ENCODE measurements at places on chromosomes 6 and 20.

DNA sequence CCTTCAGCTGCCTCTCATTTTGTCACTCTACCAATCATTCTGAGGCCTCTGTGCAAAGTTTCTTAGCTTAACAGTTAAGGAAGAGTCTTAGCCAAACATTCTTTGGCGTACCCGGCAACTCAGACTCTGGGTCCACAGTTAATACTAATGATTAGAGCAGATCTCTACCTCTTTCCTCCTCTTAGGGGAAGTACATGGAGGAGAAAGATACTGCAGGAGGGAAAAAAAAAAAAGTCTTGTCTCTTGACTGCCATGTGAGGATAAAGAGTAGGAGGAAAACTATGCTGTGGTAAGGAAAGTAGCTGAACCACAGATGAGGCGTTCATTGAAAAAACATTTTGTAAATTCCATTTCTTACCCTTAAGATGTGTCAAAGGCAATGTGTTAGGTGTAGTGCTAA, 44.0 kb upstream of the MARCKS start:
- H3K36me3 ChIP-seq: no peaks in the 10 kb centered on the region
- H3K27me3 ChIP-seq: no peaks in the 10 kb centered on the region
- no peaks in the 10 kb centered on the region for H3K4me1 ChIP-seq
- no peak overlapping the region for H3K27ac ChIP-seq
- no peak for DNase-seq

GRCh38 chr6:108468346-108468745, 92.4 kb upstream of the FOXO3 start:
- no peak overlapping the region for H3K27ac ChIP-seq
- H3K4me3 ChIP-seq: no peak overlapping the region
- peaks cover 28% of the 10 kb centered on the region for H3K4me1 ChIP-seq
- no peak for DNase-seq
- no peaks in the 10 kb centered on the region for H3K36me3 ChIP-seq

DNA sequence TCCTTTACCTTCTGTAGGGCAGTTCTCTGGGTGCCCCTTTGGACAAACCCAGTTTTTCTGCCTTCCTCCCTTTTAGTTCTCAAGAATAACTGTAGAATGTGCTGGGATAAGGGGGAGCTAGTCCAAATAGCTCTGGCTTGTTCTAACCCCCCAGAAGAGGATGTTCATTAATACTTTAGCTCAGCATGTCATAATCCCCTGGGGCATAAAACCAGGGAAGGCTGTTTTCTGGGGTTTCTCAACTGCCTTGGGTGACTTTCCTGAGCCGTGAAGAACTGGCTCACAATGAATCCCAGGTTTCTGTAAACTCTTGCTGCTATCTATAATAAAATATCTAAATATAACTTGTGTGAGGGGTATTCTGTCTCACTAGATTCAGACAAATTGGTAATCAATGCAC, 44.5 kb upstream of the RNF217 start:
- H3K4me1 ChIP-seq: no peaks in the 10 kb centered on the region
- no peaks in the 10 kb centered on the region for H3K36me3 ChIP-seq
- H3K27ac ChIP-seq: no peak overlapping the region
- no peak overlapping the region for H3K4me3 ChIP-seq
- no peak for DNase-seq

DNA sequence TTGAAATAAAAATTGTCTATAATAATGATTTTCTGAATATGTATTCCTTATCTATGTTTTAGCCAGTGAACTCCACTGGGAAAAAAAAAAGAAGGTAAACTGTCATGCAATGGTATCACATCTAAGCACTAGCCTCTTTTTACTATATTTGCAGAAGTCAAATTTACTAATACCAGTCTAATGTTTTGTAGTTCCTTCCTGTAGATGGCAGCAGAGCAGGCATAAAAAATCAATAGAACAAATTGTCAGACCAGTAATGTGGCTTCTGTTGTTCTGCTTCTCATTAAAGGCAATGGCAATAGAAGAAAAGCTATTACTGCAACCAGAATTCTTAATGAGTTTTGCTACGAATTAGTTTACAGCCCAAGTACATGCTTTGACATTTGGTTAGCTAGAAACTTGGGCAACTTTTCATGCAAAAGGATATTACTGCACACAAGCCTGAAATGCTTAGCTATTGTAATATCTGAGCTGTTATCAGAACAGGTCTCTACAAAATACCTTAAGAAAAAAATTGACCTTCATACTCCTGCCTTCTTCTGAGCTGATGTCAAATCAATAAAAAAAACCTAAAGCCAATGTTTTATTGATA, 476.9 kb downstream of the KHDRBS2 start:
- no peaks in the 10 kb centered on the region for H3K4me1 ChIP-seq
- no peaks in the 10 kb centered on the region for H3K27me3 ChIP-seq
- no peak for DNase-seq
- H3K4me3 ChIP-seq: no peak overlapping the region

GRCh38 chr6:159832946-159833345, 32.9 kb downstream of the PNLDC1 start:
- peaks cover 30% of the 10 kb centered on the region for H3K4me1 ChIP-seq
- no peak for DNase-seq
- H3K27ac ChIP-seq: peak overlapping the region; percentile 12
- H3K36me3 ChIP-seq: no peaks in the 10 kb centered on the region

DNA sequence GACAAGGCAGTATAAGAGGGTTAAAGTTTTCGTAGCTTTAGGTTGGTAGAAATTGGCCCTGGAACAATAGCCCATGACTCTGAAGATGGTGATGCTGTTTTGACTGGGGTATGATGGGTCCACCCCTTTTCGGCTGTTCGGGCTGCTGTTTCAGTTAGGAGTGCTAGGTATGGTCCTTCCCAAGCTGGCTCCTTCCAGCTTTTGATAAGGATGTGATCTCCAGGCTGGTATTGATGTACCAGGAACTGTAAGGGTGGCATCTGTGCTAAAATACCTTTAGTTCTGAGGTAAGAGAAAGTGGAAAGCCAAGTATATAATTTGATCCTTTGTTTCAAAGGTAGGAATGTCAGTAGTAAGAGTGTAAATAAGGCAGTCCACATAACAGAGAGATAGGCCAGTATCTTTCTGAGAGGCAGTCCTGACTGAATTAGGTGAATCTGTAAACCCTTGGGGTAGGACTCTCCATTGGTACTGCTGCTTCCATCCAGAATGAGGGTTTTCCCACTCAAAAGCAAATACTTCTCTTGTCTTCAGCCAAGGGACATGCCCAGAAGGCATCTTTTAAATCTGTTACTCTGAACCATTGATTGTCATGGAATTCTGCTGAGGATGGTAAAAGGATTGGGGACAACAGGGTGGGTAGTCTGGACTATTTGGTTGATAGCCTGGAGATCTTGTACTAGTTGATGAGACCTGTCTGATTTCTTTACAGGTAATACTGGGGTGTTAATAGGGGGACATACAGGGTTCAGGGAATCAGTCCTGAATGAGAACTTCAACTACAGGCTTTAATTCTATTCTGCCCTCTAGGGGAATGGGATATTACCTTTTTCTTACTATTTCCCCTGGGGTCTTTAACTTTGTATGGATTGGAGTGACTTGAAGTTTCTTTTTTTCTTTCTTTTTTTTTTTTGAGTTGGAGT, 6.1 kb upstream of the ZNFX1 start:
- H3K27ac ChIP-seq: no peak overlapping the region
- no peak overlapping the region for H3K4me3 ChIP-seq
- DNase-seq: no peak
- H3K4me1 ChIP-seq: peaks cover 65% of the 10 kb centered on the region

DNA sequence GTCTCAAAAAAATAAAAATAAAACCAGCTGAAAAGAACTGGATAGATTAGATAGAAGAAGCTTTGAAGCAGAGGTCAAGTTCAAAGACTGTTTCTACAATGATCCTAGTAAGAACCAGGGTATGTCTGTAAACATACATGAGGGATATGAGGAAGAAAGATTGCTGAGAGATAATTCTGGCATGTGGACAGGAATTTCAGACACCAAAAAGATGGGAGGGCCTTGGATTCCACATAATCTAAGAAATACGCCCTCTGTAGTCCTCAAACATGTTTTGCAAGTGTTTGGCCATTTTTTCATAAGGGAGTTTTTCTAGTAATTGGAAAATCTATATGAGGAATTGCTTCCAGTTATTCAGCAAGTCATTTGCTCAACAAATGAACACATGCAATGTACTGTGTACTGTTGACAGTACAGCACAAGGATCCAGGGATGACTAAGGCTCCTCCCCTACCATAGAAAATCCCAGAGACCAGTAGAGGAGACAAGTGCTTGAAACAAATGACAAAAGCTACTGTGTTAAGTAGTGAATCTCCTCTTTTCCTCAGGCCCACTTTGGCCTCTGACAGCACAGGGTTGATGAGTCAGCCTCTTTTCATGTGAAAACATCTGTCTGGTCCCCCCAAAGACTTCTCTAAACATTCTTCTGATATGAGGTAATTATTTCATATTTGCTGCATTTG, 795.9 kb downstream of the MAFB start:
- H3K27ac ChIP-seq: peak overlapping the region; percentile 26
- no peak for DNase-seq

DNA sequence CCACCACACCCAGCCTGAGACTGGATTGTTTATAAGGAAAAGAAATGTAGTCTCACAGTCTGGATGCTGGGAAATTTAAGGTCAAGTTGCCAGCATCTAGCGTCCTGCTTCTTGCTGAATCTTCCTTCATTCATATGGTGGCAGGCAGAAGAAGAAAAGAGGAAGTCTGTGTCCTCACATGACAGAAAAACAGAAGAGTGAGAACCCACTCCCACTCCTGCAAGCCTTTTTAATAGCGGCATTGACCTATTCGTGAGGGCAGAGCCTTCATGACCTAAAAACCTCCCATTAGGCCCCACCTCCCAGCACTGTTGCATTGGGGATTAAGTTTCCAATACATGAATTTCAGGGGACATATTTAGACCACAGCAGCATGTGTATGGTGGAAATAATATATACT, 160.8 kb upstream of the BMP2 start:
- no peaks in the 10 kb centered on the region for H3K36me3 ChIP-seq
- no peak for DNase-seq
- no peak overlapping the region for H3K4me3 ChIP-seq

DNA sequence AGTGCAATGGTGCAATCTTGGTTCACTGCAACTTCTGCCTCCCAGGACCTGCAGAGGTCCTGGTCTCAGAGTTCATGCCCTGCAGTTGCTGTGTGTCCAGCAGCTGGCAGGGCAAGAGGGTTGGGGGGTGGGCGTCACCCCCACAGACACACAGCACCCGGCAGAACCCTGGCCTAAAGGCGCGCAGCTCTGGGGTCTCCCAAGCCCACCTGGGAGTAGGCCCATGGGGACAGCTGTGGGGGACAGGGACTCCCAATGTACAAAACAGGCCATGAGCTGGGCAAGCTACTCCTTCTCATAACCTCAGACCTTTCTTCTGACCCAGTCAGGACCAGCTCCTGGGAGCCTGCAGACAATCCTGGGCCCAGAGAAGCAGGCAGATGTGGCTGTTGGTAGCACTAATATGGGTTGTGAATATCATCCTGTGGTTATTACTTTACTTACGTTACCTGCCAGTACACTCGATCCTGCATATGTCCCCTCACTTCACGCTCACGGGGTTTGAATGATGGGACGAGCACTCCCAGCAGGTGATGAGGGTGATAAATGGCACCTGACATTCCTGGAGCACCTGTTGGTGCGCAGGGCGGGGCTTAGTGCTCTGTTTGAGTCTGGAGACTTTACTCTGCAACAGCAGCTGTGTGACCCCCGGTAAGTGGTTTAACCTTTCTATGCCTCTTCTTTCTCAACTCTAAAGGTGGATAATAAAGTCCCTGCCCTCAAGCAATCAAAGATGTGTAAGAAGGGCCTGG, 39.9 kb upstream of the SULF2 start:
- peaks cover 58% of the 10 kb centered on the region for H3K27me3 ChIP-seq
- H3K36me3 ChIP-seq: no peaks in the 10 kb centered on the region
- no peak for DNase-seq
- no peaks in the 10 kb centered on the region for H3K4me1 ChIP-seq

GRCh38 chr6:161374971-161375873, 101.4 kb upstream of the AGPAT4 start:
- DNase-seq: peak; percentile 62
- H3K4me1 ChIP-seq: peaks cover 5% of the 10 kb centered on the region

DNA sequence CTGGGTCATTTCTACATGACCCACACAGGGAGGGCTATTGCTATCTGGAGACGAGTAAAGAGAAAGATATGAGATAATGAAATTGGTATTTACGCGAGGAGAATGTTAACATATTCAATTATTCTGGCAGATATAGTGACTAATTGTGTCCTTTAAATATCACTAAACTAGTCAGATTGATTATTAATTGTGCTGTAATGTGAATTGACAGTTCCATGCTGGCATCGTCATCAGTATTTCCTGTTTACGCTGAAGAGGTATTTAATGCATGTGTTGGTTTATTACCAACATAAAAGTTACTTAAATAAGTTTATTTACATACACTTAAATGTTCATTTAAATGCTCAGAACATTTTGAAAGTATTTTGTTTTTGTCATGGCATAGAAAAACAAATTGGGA, 35.7 kb upstream of the OGFRL1 start:
- peak overlapping the region; percentile 54 for H3K27ac ChIP-seq
- no peaks in the 10 kb centered on the region for H3K36me3 ChIP-seq
- H3K4me1 ChIP-seq: peaks cover 60% of the 10 kb centered on the region
- no peaks in the 10 kb centered on the region for H3K27me3 ChIP-seq
- DNase-seq: no peak

- DNase-seq: peak; percentile 52
- no peak overlapping the region for H3K4me3 ChIP-seq
- H3K27me3 ChIP-seq: peaks cover 12% of the 10 kb centered on the region
- no peaks in the 10 kb centered on the region for H3K4me1 ChIP-seq
- no peaks in the 10 kb centered on the region for H3K36me3 ChIP-seq
Measured at GRCh38 chr20:60921022-60921622, 330.9 kb upstream of the CDH4 start.

DNA sequence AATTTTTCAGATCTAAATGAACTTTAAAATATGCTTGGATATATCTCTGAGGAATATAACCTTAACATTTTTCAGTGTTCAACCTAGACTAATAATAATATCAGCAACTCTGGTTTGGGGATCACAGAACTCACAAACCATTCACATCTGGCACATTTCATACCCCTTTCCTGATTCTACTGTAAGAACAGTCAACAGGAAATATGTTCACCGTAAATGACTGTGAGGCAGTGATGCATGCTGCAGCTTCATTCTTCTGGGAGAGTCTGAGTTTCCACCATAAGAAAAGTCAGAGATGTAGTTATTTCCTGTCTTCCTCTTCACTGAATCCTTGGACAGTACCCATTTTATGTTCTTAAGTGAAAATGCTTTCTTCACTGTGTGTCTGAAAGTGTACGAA, 134.2 kb upstream of the IFNGR1 start:
- DNase-seq: no peak
- H3K36me3 ChIP-seq: no peaks in the 10 kb centered on the region
- H3K4me1 ChIP-seq: no peaks in the 10 kb centered on the region
- H3K27ac ChIP-seq: no peak overlapping the region

- H3K27ac ChIP-seq: no peak overlapping the region
- H3K4me1 ChIP-seq: no peaks in the 10 kb centered on the region
- no peak for DNase-seq
- H3K27me3 ChIP-seq: peaks cover 21% of the 10 kb centered on the region
- no peak overlapping the region for H3K4me3 ChIP-seq
Measured at GRCh38 chr6:39190545-39191235, 38.6 kb downstream of the KCNK5 start.

GRCh38 chr6:84645563-84646266, 118.7 kb downstream of the TBX18 start:
- no peaks in the 10 kb centered on the region for H3K36me3 ChIP-seq
- no peak for DNase-seq
- H3K27me3 ChIP-seq: no peaks in the 10 kb centered on the region
- no peak overlapping the region for H3K27ac ChIP-seq
- no peaks in the 10 kb centered on the region for H3K4me1 ChIP-seq
- no peak overlapping the region for H3K4me3 ChIP-seq

- H3K27ac ChIP-seq: peak overlapping the region; percentile 77
- H3K36me3 ChIP-seq: no peaks in the 10 kb centered on the region
- DNase-seq: no peak
- peak overlapping the region; percentile 11 for H3K4me3 ChIP-seq
Measured at GRCh38 chr20:38875175-38875993, 50.8 kb upstream of the FAM83D start.
